ENCODE measurements at places on chromosomes 1 and 21. TPM values are rescaled to one million over a fixed set of nuclear protein-coding genes. Genes with fewer than 3 reads are reported as not detected.
A peak's percentile ranks its signal among the peaks of the same experiment; 100 is the strongest.

HEYL gene
- total RNA-seq = 0.08 TPM

DNA sequence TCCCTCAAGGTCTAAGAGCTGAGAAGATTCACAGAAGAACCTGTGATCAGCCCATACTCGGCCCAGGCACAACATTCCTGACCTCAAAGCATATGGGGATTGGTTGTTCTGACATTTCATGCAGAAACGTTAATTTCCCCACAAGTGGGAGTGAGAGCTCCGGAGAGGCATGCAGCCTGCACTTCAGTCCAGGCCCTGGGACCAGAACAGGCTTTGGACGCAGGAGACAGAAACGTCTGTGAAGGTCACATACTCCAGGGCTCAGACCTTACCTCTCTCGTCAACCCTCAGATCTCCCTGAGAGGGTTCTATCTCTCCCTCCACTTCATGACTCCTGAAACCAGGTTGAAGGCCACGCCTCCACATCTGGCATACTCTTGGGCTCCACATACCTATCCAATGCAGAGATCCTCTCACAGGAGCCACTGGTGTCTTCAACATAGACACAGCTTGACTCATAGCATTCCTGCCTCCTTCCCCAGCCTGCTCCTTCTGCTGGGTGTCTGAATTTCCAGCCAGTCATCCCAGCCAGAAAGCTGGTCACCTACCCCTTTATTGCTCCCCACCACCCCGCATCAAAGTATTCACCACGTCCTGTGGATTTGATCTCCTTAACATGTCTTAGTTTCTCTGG lies 149.2 kb downstream of the OMA1 start:
- H3K4me3 ChIP-seq = no peak overlapping the region
- no peak overlapping the region for H3K27ac ChIP-seq
- no peak for DNase-seq
- no peaks in the 10 kb centered on the region for H3K36me3 ChIP-seq
- H3K4me1 ChIP-seq = no peaks in the 10 kb centered on the region
- no peaks in the 10 kb centered on the region for H3K27me3 ChIP-seq

DNA sequence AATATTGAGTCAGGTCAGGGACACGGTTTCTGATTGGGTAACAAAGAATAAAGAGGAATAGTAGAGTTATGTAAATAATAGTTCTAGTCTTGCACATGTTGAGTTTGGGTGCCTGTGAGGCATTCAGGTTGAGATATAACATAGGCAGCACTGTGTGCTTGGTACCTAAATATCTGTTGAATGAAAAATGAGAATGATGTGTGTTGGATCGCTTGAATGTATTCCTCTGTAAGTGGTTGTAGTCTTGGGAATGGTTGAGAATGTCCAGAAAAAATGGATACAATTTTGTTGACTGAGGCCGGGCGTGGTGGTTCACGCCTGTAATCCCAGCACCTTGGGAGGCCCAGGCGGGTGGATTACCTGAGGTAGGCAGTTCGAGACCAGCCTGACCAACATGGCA lies 116.3 kb upstream of the HNRNPU start:
- DNase-seq = no peak
- peaks cover 1% of the 10 kb centered on the region for H3K36me3 ChIP-seq
- H3K4me1 ChIP-seq = no peaks in the 10 kb centered on the region

MRPL9 gene
- 172 TPM for total RNA-seq

- no peaks in the 10 kb centered on the region for H3K27me3 ChIP-seq
- no peak for DNase-seq
- peaks cover 35% of the 10 kb centered on the region for H3K4me1 ChIP-seq
- H3K27ac ChIP-seq = peak overlapping the region; percentile 94
- peaks cover 42% of the 10 kb centered on the region for H3K36me3 ChIP-seq
These were observed 9.8 kb upstream of the RAB42 start for GRCh38 chr1:28582248-28582615.

OR2T11 gene
- total RNA-seq = not detected

LENEP gene
- not detected for total RNA-seq

SLC30A7 gene
- 40.9 TPM for total RNA-seq

CFHR1 gene
- not detected for total RNA-seq

All from activated naive CD8-positive, alpha-beta T cell treated with anti-CD3 and anti-CD28 coated beads for 36 hours (primary cell).